ENCODE measurements at places on chromosomes 3 and 15.

DNA sequence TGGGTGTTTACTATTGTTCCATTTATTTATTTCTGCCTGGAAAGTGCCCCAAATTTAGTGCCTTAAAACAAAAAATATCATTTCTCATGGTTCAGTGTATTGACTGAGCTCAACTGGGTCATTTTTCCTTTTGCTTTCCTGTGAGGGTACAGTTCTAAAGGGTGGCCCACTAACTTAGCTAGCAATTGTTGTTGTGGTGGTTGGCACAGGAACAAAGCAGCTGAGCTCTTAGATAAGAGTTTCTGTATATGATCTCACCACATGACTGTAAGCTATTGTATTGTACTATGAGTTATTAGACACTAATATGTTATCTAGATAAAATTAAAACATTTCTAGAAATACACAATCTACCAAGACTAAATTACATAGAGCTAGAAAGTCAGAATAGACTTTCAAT lies 1283.7 kb downstream of the OTOL1 start:
- no peak overlapping the region for H3K27ac ChIP-seq
- H3K27me3 ChIP-seq: no peaks in the 10 kb centered on the region
- H3K4me3 ChIP-seq: no peak overlapping the region
- no peaks in the 10 kb centered on the region for H3K36me3 ChIP-seq

GRCh38 chr3:152073267-152073666 lies 195.5 kb upstream of the MBNL1 start:
- DNase-seq: no peak
- H3K4me1 ChIP-seq: no peaks in the 10 kb centered on the region
- H3K27ac ChIP-seq: no peak overlapping the region
- H3K36me3 ChIP-seq: no peaks in the 10 kb centered on the region

DNA sequence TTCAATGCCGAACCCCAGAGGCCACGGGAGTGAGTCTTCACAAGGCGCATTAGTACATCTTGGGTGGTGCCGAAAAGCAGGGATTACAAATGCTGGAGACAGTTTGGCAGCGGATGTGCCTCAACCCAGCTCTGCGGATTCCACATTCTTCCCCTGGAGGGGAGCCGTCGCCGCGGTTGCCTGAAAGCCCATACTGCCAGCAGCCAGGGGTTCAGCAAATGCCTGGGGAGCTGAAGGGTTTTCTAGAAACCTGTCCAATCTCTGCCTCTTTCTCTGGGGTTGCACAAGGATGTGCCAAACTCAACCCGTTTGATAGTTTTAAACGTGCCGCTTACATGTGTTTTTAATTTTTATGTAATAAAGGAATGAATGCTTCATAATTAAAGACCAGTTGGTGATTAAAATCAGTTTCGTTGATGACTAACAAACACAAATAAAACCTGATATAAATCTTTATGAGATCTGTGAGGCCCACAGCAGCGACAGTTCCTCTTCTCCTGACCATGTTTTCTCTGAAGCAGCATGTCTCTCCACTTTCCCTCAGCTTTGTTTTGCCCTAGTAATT lies 74.6 kb upstream of the LEKR1 start:
- no peaks in the 10 kb centered on the region for H3K27me3 ChIP-seq
- no peaks in the 10 kb centered on the region for H3K4me1 ChIP-seq
- no peak for DNase-seq
- no peak overlapping the region for H3K4me3 ChIP-seq
- H3K36me3 ChIP-seq: no peaks in the 10 kb centered on the region
- H3K27ac ChIP-seq: no peak overlapping the region

- peaks cover 59% of the 10 kb centered on the region for H3K36me3 ChIP-seq
- no peak overlapping the region for H3K4me3 ChIP-seq
- no peak overlapping the region for H3K27ac ChIP-seq
- peaks cover 30% of the 10 kb centered on the region for H3K4me1 ChIP-seq
Measured at GRCh38 chr3:152356870-152357276, 88.1 kb downstream of the MBNL1 start.

- no peak for DNase-seq
- no peak overlapping the region for H3K4me3 ChIP-seq
- H3K4me1 ChIP-seq: no peaks in the 10 kb centered on the region
- H3K27me3 ChIP-seq: no peaks in the 10 kb centered on the region
- H3K27ac ChIP-seq: no peak overlapping the region
- no peaks in the 10 kb centered on the region for H3K36me3 ChIP-seq
Measured at GRCh38 chr3:30501526-30501925, 104.9 kb upstream of the TGFBR2 start.

DNA sequence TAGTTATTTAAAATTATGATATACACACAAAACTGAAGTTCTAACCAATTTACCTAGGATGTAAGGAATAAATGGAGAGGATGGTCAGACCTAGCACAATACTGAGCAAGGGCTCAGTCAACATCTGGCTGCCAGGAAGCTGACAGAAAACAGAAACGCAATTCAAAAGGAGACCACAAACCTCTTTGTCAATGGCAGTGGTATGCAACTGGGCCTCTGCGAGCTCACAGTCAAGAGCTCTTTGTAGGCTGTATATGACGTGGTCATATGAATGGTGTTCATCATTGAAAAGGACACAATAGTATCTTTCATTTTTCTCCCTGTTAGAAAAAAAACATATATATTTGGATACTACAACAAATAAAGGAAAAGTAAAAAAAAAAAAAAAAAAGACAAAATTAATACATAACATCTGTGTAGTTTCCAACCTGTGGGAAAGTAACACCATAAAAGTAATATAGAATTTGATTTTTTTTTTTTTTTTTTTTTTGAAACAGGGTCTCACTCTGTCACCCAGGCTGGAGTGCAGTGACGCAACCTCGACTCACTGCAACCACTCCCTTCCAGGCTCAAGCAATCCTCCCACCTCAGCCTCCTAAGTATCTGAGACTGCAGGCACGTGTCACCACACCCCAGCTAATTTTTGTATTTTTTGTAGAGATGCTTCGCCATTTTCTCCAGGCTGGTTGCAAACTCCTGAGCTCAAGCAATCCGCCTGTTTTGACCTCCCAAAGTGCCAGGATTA lies 37.9 kb downstream of the UBR1 start:
- no peaks in the 10 kb centered on the region for H3K4me1 ChIP-seq
- DNase-seq: no peak
- H3K27me3 ChIP-seq: no peaks in the 10 kb centered on the region
- H3K36me3 ChIP-seq: peaks cover 64% of the 10 kb centered on the region
- no peak overlapping the region for H3K27ac ChIP-seq
- no peak overlapping the region for H3K4me3 ChIP-seq

GRCh38 chr3:150411546-150411945 lies 3.4 kb downstream of the TSC22D2 start:
- H3K4me3 ChIP-seq: peak overlapping the region; percentile 93
- no peak overlapping the region for H3K27ac ChIP-seq
- DNase-seq: no peak
- no peaks in the 10 kb centered on the region for H3K27me3 ChIP-seq
- peaks cover 11% of the 10 kb centered on the region for H3K4me1 ChIP-seq

DNA sequence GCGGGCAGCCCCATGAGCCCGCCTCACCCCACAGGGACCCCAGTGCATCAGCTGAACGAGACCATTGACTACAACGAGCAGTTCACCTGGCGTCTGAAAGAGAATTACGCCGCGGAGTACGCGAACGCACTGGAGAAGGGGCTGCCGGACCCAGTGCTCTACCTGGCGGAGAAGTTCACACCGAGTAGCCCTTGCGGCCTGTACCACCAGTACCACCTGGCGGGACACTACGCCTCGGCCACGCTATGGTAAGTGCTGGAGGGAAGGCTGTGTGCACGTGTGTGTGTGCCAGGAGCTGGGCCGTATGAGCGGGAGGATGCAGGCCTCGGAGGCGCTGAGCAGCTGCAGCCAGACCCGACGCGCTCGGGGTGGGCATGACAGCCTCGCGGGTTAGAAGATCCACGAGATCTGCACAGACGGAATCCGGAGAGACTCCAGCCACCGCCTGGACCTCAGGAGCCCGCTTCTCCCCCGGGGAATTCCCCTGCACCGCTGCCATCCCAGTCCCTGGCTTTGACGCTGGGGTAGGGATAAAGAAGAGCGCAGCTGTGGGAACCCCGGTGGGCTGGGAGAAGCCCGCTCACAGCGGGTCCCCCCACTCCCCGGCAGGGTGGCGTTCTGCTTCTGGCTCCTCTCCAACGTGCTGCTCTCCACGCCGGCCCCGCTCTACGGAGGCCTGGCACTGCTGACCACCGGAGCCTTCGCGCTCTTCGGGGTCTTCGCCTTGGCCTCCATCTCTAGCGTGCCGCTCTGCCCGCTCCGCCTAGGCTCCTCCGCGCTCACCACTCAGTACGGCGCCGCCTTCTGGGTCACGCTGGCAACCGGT lies 2.6 kb downstream of the DUOXA2 start:
- peaks cover 68% of the 10 kb centered on the region for H3K27me3 ChIP-seq
- H3K4me1 ChIP-seq: peaks cover 54% of the 10 kb centered on the region
- peak overlapping the region; percentile 24 for H3K4me3 ChIP-seq
- no peaks in the 10 kb centered on the region for H3K36me3 ChIP-seq

DNA sequence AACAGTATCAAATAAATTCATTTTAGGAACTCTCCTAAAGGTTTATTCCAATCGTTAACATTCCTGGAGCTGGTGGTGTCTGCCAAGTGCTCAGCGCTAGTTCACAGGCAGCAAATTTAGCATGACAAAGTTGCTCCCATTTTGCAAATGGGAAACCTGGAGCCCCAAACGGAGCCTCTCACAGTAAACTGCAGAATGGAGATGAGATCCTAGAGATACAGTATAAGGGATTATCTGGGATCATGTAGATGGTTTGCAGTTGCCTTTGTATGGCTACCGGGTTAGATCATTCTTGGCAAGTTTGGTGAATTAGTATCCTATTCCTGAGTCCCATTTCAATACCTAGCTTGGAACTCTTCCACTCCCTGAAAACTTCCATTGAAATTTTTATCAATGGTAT lies 173.7 kb downstream of the CDIN1 start:
- no peak overlapping the region for H3K4me3 ChIP-seq
- H3K27ac ChIP-seq: no peak overlapping the region
- H3K27me3 ChIP-seq: no peaks in the 10 kb centered on the region
- no peaks in the 10 kb centered on the region for H3K4me1 ChIP-seq

GRCh38 chr15:99257107-99257750 lies 5.9 kb downstream of the LRRC28 start:
- DNase-seq: no peak
- no peaks in the 10 kb centered on the region for H3K27me3 ChIP-seq
- H3K27ac ChIP-seq: no peak overlapping the region
- H3K4me1 ChIP-seq: peaks cover 16% of the 10 kb centered on the region
- H3K4me3 ChIP-seq: no peak overlapping the region
- no peaks in the 10 kb centered on the region for H3K36me3 ChIP-seq

- H3K4me3 ChIP-seq: no peak overlapping the region
- no peaks in the 10 kb centered on the region for H3K4me1 ChIP-seq
- H3K27ac ChIP-seq: no peak overlapping the region
- no peak for DNase-seq
- no peaks in the 10 kb centered on the region for H3K36me3 ChIP-seq
- no peaks in the 10 kb centered on the region for H3K27me3 ChIP-seq
Measured at GRCh38 chr3:18122264-18122663, 302.9 kb downstream of the SATB1 start.

DNA sequence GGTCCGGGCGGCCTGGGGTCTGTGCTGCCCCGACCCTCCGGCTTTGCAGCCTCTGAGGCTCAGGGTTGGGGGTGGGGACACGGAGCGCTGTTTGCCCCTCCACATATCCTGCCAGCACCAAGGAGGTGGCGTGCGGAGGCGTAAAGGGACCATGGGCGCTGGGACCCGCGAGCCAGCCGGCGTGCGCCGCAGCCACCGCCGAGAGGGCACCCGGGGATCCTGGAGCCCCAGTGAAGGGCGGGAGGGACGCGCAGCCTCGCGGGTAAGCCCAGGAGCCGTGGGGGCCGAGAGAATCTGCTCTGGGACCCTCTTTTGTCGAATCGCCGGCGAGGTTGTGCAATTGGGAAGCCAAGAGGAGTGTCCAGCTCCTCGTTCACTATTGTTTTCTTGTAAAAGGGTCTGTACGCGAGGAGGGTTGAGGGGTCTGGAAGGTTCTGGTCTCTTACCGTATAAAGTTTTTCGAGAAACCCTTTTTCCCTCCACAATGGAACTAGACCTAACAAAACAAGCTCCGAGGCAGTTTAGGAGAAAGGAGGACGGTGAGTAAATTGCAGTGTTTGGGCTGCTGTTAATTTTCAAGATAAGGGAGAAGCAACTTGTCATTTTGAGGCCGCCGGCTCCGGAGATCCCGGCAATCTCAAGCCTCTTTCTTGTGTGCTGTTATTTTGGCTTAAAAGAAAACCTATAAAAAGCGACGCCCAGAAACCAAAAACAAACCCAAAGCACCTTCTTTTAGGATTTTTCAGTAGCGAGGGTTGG lies 29.9 kb upstream of the ST3GAL6 start:
- H3K4me3 ChIP-seq: peak overlapping the region; percentile 45
- peaks cover 21% of the 10 kb centered on the region for H3K4me1 ChIP-seq
- DNase-seq: peak; percentile 4
- peaks cover 49% of the 10 kb centered on the region for H3K27me3 ChIP-seq
- no peaks in the 10 kb centered on the region for H3K36me3 ChIP-seq

DNA sequence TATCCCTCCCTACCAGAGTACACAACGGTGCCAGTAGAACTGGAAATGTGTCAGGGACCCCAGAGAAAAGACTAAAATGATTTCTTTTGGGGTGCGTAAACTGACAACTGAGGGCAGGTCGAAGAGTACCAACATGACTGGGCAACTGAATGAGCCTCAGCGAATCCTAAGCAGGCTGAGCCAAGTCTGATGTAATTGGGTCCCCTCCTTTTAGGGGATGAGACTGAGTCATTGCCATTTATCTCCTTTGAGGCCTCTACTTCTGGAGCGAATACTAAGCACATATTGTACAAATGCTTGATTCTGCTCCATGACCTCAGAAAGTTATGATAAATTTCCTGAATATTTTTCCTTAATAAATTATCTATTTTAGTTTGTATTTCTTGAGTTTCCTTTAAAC lies 17.3 kb upstream of the GPR156 start:
- no peak overlapping the region for H3K27ac ChIP-seq
- no peaks in the 10 kb centered on the region for H3K4me1 ChIP-seq
- H3K27me3 ChIP-seq: no peaks in the 10 kb centered on the region
- H3K4me3 ChIP-seq: no peak overlapping the region

GRCh38 chr3:142180761-142181362 lies 31.5 kb upstream of the TFDP2 start:
- no peaks in the 10 kb centered on the region for H3K4me1 ChIP-seq
- H3K27me3 ChIP-seq: no peaks in the 10 kb centered on the region
- H3K27ac ChIP-seq: no peak overlapping the region

DNA sequence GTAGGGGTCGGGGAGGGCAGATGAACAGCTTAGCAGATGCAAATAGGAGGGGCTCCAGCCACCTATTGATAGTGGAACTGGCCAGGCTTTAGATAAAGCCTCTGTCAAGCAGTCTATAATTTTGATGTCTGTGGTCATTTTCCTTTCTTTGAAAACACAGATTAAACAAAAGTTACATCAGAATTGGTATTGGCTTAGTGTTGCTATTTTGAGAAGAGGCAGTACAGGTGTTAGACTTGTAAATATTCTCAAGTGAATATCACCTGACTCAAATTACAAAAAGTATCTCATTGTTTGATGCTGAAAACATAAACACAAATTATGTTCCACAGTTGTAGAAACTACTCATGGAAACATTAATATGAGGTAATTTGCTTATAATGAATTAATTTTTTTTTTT lies 18.1 kb downstream of the GHRL start:
- peaks cover 87% of the 10 kb centered on the region for H3K36me3 ChIP-seq
- H3K4me1 ChIP-seq: peaks cover 50% of the 10 kb centered on the region
- H3K27me3 ChIP-seq: no peaks in the 10 kb centered on the region
- no peak for DNase-seq
- H3K4me3 ChIP-seq: no peak overlapping the region

- no peaks in the 10 kb centered on the region for H3K27me3 ChIP-seq
- no peak overlapping the region for H3K4me3 ChIP-seq
- no peaks in the 10 kb centered on the region for H3K4me1 ChIP-seq
- DNase-seq: no peak
- no peak overlapping the region for H3K27ac ChIP-seq
- H3K36me3 ChIP-seq: no peaks in the 10 kb centered on the region
Measured at GRCh38 chr3:87336761-87337160, 60.4 kb upstream of the POU1F1 start.

GRCh38 chr3:154684021-154684420 lies 254.0 kb upstream of the GPR149 start:
- no peak overlapping the region for H3K27ac ChIP-seq
- no peak overlapping the region for H3K4me3 ChIP-seq
- no peaks in the 10 kb centered on the region for H3K4me1 ChIP-seq

All from CD4-positive, alpha-beta T cell (primary cell).